CD4-positive, alpha-beta T cell treated with Interleukin-15 for 1 hour (primary cell): ENCODE measurements at places on chromosomes 7 and 10.

DNA sequence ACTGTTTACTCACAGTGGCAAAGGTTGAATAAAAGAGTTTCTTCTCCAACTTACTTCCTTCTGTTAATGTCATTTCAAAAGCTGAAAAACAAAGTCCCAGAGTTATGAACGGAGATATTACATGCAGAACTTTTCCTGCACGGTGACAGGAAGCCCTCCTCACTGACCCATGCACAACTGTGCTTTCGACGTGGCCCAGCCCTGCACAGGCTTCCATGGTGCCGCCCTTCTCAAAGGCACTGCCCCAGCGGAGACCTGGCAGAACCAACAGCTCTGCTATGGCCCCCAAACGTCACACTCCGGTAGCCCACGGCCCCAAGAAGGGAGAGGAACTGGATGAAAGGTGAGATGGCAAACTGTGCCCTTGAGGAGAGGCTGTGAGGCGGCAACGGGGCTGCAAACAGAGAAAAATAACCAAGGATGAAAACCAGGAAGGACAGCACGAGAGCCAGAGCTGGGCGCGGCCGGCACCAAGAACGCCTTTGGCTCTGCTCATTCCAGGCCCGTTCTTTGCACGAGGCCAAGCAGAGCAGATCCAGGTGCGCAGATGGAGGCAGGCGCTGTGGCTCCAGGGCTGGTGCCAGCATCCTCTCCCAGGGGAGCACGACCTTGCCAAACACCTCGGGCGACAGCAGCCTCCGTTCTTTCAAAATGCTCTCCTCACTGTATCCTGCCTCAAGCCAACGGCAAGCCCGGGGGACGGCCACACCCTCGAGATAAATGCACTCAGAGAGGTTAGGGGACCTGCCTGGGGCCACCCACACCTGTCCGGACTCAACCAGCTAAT is 7.0 kb upstream of the FUOM start:
- no peak for DNase-seq

DNA sequence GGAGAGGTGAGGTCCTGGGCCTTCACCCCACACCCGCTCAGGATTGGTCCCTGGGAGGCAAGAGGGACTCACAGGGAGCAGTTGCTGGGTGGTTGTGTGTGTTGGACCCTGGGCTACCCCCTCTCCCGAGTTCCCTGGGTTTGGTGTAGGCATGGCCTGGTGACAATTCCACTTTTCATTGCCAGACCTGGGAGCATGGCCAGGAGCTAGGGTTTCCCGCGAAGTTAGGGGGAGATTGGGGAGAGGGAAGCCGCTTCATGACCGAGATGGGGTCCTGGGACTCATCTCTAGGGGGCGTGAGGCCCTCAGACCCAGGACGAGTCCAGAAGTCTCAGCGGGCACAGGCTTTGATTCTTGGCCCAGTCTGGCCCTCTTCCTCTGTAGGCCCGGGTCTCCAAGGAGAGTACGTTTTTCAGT is 606 bp downstream of the PALD1 start:
- DNase-seq, result no peak

GRCh38 chr10:91559169-91559568 is 73.7 kb downstream of the PPP1R3C start:
- no peak for DNase-seq

DNA sequence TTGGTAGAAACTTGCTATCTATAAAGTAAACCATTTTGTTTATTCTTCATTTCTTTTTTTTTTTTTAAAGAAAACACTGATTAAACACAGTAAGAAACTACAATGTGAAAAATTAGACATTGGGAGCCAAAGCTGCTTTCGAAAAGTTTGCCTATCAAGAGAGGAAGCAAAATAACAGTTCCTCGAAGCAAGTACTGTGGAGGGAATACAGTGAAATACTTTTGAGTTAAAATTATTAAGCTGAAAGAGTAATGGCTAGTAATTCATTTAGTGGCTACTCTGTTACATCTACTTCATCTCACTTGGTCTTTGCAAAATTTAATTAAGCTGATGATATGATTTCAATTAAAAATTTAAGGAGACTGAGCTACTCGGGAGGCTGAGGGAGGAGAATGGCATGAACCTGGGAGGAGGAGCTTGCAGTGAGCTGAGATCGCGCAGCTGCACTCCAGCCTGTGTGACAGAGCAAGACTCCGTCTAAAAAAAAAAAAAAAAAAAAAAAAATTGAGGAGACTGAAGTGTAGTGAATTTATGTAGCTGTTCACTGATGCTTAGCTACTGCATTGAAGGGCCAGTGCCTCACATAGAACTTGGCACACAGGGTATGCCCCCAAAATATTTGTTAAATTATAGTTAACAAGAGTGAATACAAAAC is 982.1 kb upstream of the MBL2 start:
- DNase-seq, result no peak

DNA sequence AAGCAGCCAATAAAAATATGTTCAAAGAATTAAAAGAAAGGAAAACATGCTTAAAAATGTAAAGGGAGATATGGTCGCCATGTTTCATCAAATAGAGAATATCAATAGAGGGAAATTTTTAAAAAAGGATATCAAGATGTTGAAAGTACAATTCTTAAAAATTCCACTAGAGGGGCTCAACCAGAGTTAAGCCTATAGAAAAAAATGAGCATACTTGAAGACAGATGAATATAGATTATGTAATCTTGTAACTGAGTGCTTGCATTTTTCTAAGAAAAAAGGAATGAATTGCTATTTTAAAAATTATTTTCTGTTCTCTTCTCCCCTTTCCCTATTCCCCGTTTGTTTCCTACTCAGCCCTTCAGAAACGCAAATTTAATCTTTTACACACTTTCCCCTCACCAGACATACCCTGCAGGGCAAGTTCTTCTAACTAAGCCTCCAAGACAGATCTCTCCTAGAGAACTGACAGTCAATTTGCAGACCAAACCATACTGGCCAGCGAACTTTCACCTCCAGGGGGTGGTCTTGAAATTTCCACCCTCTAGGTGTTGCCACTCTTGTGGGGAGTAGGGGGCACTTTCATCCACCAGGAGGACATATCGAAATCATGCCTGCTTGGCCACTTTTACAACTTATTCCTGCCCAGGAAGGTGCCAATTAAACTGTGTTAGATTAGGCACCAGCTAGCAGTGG is 67.7 kb downstream of the NSUN6 start:
- DNase-seq, result no peak

DNA sequence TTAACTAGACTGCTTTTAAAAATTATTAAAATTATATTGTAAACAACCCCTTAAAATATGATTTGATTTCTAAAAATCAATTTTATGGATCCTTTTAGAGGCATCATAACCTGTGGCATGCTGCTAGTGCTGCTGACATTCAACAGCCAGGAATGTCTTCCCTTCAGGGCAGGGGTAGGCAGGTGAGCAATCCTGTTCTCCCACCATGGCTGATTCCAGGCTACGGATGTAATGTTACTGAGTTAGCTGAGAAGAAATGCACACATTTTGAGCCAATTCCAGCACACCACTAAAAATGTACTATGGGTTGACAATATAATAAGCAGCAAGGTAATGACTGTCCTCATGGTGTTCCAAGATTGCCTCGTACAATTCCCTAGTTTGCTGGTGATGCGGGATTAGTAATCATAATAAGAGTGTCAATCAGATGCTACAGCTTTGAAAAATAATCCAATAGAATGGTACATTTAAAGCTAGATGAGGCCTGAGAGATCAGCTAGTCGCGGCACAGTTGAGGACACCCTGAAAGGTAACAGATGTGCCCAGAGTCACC is 108.7 kb upstream of the PRR15 start:
- no peak for DNase-seq

DNA sequence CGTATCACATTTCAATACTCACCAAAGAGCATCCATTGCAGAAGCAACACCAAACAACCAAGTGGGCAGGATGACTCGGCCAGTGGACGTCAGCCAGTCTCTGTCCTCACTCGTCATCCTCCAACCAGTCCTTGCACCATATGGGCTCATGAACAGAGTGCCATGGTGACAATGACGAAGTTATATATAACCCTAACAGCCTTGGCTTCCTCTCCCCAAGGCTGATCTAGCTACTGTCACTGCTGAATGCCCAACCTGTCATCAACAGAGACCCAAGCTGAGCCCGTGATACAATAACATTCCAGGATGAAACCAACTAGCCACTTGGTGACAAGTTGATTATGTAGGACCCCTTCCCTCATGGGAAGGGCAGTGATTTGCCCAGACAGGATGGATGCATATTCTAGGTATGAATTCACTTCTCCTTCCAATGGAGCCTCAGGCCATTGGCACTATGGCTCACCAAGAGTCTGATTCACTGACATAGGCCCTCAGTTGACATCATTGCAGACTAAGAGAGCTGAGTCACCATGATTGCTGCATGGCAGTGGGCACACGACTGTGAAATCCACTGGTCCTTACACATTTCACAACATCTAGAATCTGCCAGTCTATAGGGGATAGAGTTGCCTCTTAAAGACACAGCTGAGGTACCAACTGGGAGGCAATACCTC is 26.3 kb upstream of the PPIF start:
- DNase-seq, result peak; percentile 75

- no peak for DNase-seq
Measured at GRCh38 chr10:47030191-47030703, 119.0 kb downstream of the PTPN20 start.

- DNase-seq, result no peak
Measured at GRCh38 chr10:132836832-132837540, 51.0 kb upstream of the NKX6-2 start.

GRCh38 chr7:68364886-68365625 is 1233.2 kb upstream of the AUTS2 start:
- DNase-seq, result no peak

DNA sequence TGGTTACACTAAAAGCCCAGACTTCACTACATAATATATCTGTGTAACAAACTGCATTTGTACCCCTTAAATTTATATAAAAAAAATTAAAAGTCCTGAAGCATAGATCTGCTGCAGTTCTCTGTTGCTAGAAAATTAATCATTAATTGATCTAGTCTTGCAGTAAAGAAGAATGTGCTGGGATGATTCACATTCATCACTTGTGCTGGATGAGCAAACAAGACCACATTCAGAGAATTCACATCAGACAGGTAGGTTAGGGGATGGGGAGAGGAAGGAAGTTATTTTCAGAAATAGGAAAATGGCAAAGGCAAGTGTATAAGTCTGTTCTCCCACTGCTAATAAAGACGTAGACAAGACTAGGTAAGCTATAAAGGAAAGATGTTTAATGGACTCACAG is 1019.0 kb downstream of the KCNMA1 start:
- no peak for DNase-seq
